ENCODE measurements at places on chromosomes 1 and 21.

DNA sequence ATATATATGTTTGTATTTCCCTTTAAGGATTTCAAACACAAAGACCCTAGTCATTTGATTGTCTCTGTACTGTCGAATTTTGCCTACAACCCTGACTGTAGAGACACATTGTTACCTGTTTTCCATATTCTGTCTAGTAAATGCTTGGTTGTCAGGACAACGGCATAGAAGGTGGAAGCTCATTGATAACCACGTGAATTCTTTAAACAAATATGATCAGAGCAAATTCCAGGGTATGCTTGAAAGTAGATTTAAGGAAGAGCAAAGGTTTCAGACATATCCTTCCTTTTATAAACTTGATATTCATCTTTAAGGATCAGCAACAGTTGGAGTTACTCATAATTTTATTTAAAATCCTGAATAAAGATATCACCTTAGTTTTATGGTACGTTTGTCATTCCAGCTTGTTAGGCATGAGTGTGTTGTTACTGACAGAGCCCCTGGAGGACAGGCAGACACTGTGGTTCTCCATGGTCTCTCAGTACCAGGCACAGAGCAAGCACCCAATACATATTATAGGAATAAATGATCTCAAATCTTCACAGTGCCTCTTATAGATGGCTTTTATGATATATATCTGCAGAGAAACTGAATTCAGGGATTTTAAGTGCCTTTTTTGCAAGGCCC lies 203.2 kb downstream of the FGGY start:
- DNase-seq: no peak

GRCh38 chr21:44487831-44488230 lies 32.5 kb downstream of the LRRC3 start:
- peak; percentile 13 for DNase-seq

GRCh38 chr1:147109762-147110161 lies 62.5 kb downstream of the PRKAB2 start:
- no peak for DNase-seq

DNA sequence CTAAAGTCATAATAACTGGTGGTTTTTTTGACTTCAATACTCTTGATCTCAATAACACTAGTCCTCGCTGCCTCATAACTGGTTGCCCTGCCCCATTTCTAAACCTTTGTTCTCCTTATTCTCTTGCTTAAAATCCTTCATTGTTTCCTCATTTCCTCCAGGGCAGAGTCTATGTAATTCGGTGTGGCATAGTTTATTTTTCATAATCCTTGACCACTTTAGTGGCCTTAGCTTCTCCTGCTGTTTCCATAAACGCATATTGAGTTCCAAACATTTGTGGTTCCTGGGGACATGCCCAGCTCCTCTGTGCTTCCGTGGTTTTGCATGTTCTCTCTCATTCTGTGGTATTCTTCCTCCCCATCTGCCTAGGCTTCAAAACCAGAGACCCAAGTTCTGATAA lies 19.0 kb upstream of the TLCD4 start:
- peak; percentile 15 for DNase-seq

DNA sequence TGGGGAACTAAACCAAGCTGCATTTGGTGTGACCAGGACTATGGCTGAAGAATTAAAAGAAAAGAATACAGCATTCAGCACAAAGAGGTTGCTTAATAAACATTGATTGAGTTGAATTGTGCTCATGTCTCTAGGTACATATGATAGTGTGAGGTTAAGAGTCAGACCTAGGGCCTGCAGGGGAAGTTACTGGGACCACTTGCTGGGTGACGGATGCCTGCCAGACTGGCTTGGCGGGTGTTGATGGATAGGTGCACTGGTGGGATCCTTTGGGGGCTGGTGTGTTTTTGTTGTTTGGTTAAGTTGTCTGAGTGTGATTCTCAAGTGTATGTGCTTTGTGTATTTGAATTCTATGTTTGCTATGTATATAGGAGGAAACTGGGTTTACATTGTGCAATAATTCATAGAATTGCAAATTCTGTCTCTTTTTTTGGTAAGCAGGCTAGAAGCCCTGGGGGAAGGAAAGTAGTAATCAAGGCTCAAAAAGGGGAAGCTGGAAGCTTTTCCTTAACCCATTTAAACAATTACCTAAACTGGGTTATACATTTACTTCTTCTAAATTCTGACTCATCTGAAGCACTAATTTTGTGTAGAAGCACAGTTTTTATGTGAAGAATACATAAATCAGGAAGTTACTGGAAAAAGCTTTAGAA lies 1.8 kb downstream of the CD101 start:
- DNase-seq: no peak

GRCh38 chr1:152580433-152580832 lies at the start of gene LCE3D:
LCE3D (minus strand) TSS chr1:152580516; CDS start chr1:152579936, 580 bp downstream.
- DNase-seq: no peak

GRCh38 chr1:226977643-226978431 lies 37.7 kb downstream of the COQ8A start:
- no peak for DNase-seq

- DNase-seq: no peak
Observed at GRCh38 chr1:60935599-60936110, 146.7 kb upstream of the NFIA start.

DNA sequence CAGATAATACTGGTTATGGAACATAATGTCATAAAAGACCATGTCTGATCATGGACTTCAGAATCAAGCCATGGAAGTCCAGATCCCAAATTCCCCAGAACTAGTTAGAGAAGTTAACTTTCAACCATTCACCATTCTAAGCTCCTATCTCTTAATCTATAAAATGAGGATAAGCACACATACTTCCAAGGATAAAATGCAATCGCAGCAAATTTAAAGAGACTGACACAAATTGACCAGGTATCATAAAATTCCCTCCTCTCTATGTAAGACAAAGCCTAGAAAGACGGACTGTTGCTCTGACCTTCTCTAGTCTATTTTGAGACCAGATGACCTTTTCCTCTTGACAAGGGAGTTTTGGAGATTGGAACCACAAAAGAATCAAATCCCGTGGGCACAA lies 426.7 kb downstream of the PLPP3 start:
- no peak for DNase-seq

DNA sequence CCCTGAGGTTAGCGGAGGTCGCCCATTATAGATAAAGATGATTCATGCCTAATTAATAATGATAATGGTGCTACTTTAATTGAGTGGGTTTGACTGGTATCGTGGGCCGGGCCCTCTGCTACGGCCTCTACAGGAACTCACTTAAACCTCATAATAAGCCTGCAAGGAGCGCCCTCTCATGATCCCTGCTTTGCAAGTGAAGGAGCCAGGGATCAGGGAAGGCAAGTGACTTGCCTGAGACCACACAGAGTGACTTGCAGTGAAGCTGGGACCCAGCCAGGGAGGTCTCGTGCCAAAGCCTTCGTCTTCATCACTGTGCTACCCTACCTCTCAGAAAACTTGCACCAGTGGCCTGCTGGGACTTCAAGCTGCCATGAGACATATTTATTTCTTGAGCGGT lies 166.3 kb upstream of the KLHDC7A start:
- DNase-seq: no peak

GRCh38 chr21:35202431-35202830 lies 153.3 kb upstream of the RUNX1 start:
- no peak for DNase-seq

- DNase-seq: no peak
Observed at GRCh38 chr1:101826416-101826815, 170.3 kb downstream of the OLFM3 start.

DNA sequence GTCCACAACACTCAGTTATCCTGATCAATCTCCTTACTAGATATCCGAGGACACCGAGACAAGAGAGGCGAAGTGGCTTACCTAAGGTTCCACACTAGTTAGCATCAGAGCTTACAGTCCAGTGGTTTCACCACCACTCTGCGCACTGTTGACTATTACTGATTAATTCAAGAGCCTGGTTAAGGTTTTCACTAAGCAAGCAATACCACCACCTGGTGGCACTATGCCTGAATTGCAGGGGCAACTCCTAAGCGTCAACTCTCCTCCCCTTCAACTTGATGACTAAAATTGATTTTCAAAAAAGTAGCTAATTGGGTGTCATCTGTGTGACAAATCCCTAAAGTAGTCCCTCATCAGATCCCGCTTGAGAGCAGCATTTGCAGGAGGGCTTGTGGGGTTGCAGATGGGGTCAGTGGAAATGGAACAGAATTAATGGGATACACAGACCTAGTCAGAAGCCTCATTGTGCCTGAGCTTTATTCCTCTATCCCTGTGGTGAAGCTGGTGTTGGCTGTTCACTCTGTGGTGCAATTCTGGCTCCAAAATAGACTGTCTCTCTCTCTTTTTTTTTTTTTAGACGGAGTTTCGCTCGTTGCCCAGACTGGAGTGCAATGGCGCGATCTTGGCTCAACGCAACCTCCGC lies 9.1 kb downstream of the TTC22 start:
- no peak for DNase-seq

DNA sequence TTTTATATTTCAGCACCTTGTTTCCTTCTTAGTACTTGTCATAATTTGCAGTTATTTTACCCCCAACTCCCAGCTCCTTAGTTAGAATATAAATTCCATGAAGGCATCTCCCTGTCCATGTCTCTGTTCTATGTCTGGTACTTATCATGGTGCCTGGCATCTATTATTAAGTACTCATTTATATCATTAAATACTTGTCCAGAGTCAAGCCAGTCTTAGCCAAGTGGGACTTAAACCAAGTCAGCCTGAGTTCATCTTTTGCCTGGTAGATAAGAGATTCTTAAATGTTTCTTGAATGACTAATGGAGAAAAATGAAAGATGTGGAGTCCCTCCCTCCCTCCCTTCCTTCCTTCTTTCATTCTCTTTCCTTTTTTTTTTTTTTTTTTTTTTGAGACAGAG lies 9.4 kb downstream of the SLC25A44 start:
- peak; percentile 45 for DNase-seq

GRCh38 chr1:234842726-234843641 lies 233.0 kb upstream of the IRF2BP2 start:
- no peak for DNase-seq

DNA sequence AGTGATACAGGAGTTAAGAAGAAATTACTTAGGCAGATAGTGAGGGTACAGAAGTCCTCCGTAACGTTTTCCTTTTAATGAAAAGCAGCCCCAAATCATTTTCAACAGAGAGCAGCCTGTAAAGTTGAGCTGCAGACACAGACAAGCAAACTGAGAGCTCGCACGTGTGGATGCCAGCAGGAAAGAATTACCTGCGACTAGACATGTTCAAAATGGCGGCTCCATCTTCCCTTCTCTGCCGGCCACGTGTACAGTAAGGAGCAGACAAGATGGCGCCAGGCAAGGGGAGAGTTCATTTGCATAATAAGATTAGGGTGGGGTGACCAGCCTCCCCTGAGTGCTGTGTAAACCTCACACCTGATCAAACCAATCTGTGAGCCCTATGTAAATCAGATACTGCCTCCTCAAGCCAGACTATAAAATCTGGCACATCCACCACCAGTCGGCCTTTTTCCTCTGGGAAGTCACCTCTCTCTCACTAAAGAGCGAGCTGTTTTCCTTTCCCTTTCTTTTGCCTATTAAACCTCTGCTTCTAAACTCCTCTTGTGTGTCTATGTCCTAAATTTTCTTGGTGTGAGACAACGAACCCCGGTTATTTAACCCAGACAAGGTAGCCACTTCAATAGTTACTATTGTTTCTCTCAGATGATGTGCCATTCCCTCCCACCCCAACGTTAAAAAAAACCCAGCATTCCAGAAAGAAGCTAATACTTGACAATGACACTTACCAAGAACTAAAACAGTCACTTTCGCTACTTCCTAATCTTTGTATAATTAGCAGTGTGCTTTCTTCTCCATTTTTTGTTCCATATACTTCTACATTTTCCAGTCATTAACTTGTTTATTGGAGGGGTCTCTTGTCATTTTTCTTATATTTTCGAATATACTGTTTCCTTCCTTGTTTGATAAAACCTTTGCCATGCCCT lies 27.4 kb downstream of the DUSP10 start:
- no peak for DNase-seq

DNA sequence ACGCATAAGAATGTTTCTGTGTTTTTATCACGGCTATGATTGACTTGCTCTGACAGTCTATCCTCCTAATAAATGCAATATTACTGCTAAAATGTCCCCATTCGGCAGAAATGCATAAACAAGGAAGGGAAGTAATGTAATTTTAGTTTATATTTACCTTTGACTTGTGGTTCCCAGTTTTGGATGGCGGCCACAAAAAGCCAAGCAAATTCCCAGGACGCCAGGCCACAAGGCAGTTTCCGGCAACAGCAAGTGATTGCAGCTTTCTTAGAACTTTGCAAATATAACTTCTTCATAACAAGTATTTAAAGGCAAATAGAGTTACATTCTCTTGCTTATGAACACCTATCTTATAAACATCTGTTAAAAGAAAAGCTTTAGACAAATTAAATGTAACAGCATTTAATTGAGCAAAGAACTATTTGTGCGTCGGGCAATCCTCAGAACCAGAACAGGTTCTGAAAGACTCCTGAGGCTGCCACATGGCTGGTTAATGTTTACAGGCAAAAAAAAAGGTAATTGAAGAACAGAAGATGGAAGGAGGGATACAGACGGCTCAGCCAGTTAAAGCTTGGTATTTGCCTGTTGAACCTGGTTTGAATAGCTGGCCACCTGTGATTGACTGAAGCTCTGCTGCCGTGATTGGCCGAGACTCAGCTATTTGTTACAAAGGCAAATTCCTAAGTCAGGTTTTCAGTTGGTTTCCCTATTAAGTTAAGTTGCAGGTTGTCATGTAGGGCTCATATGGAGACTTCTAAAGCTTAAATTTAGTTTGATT lies 80.8 kb downstream of the C21orf91 start:
- DNase-seq: no peak

DNA sequence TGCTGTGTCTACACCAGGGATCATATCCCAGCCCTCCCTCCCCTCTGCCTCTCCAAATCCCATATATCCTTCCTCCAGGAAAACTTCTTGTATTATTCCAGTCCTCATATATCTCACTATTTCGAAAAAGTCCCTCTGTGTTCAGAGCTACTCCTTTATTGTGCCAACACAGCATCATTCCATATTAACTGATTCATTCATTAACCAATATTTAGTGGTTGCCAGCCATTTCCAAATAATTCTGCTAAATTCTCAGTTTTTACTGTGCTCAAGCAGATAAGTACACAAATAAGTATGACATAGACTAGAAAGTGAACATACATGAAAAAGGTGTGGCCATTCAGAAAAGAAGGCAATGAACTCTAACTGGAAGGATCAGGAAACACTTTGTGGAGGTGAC lies 241.6 kb upstream of the DUSP10 start:
- DNase-seq: peak; percentile 21

GRCh38 chr1:66137235-66137634 lies 344.5 kb downstream of the PDE4B start:
- DNase-seq: no peak

GRCh38 chr1:235946571-235946981 lies 79.9 kb upstream of the LYST start:
- DNase-seq: peak; percentile 82

All from fibroblast of skin of scalp (primary cell).